Stimulated activated CD4-positive, alpha-beta T cell treated with anti-CD3 and anti-CD28 coated beads, TNF-alpha, amount 100 ng/mL, for 4 hours (primary cell): ENCODE measurements at places on chromosomes 7 and 10.

GRCh38 chr10:83617172-83617571, 522.1 kb upstream of the GHITM start:
- DNase-seq, result no peak

GRCh38 chr7:91280185-91280584, 16.0 kb downstream of the FZD1 start:
- no peak for DNase-seq

DNA sequence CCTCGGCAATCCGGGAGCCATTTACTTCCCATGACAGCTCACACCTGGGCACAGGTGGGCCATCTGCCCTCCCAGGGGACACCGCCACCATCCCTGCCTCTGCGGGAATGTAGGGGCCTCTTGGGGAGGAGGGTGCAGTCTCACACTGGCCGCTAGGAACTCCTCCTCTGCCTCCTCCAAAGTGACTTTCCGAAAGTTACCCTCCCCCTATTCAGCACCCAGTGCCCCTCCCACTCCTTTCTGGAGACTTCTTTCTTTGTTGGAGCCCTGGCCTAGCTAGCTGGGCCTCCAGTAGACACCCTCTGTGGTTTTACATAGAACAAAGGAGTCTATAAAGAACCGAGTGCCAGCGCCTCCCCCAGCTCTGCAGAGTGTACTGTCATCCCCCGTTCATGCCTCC, 45.8 kb upstream of the MNX1 start:
- no peak for DNase-seq

GRCh38 chr10:79067241-79068202, 1.2 kb upstream of the ZMIZ1 start:
- peak; percentile 71 for DNase-seq

GRCh38 chr10:110824152-110824441, 47.6 kb upstream of the PDCD4 start:
- DNase-seq, result no peak

- no peak for DNase-seq
Observed at GRCh38 chr7:55413442-55413841, 48.3 kb downstream of the LANCL2 start.

DNA sequence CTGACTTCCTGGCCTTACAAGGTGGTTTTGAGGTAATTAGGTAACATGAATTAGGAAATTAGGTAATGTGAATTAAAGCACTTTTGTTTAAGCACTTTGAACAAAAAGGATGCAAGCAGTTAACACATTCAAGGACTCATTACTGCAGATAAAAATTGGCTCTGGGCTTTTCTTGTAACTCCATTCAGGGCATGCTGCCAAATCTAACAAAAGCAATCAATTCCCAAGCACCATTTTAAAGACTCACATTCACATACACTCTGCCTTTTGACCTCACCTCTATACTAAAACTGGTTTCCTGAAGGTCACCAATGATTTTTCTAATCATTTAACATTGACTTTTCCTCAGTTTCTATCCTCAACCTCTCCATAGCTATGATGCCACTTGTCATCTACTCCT, 251.2 kb upstream of the RHOBTB1 start:
- DNase-seq, result no peak

- no peak for DNase-seq
Observed at GRCh38 chr10:106360870-106361269, 803.6 kb downstream of the SORCS1 start.

GRCh38 chr7:6375348-6376101, 72.2 kb downstream of the DAGLB start:
- DNase-seq, result no peak

- DNase-seq, result no peak
Observed at GRCh38 chr10:122884166-122884565, 4.8 kb upstream of the FAM24B start.

DNA sequence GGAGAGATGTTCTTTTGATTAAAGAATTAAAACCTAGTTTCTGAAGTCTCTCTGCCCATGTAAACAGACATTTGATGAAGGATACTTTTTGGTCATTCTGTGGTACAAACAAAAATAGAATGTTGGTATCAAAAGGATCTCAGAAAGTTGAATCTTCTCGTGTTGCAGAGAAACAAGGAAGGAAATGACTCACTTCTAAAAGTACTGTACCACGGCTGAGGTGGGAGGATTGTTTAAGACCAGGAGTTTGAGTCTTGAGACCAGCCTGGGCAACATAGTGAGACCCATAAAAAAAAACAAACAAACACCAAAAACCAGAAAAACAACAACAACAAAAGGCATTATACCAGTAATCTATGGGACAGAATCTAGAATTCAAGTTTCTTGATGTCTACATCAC, 69.7 kb downstream of the PRSS58 start:
- no peak for DNase-seq

DNA sequence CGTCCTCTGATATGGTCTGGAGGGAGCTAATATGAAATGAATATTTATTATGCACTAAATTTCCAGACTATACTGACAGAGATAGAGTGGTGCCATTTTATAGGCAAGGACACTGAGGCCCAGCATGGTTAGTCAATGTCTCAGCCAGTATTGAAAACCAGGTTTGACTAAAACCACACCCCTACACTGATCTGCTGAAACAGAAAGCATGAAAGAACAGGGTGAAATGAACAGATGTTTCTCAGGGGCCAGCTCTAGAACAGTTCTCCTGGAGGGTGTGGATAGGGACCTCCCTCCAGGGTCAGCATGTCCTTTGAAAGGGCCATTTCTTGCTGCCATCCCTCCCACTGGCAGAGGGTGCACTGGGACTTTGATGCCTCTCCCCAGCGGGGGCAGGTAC, 700.5 kb downstream of the GRID1 start:
- DNase-seq, result no peak

DNA sequence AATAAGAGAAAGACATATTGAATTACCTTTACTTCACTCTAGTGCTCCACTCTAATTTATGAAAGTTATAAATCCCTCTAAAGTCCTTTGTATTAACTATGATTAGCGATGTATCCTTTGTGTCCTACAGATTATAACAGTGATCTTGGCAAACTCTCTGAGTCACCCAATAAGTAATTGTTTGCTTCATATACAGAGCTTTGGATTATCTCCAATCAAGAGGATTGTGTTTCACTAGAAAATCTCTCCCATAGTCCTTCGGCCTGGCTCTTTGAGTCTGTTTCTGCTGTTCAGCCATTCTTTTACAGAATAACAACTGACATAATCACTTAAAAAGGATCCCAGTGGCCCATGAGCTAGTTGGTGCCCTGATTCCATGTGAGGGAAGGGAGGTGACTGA, 9.5 kb downstream of the LMOD2 start:
- no peak for DNase-seq

- DNase-seq, result no peak
Observed at GRCh38 chr7:40701836-40702551, 567.2 kb downstream of the SUGCT start.

GRCh38 chr7:74495112-74496086, 41.7 kb downstream of the GTF2IRD1 start:
- no peak for DNase-seq

DNA sequence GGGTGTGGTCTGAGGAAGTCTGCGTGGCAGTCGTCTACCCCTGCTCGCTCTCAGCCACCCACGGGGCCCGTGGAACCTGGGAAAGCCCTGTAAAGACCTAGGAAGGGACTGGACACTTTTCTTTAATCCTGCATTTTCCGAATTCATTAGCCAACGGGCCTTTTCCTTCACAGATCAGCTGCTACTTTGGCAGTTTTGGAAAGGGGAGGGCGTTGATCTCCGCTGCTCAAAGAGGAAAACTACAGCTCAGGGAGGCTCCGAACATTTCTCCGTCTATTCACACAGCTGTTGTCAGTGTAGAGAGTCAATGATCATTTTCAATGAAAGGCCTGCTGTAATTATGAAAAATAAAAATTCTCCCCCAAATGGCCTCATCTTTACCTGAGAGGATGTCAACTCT, 450.1 kb upstream of the MKI67 start:
- no peak for DNase-seq

DNA sequence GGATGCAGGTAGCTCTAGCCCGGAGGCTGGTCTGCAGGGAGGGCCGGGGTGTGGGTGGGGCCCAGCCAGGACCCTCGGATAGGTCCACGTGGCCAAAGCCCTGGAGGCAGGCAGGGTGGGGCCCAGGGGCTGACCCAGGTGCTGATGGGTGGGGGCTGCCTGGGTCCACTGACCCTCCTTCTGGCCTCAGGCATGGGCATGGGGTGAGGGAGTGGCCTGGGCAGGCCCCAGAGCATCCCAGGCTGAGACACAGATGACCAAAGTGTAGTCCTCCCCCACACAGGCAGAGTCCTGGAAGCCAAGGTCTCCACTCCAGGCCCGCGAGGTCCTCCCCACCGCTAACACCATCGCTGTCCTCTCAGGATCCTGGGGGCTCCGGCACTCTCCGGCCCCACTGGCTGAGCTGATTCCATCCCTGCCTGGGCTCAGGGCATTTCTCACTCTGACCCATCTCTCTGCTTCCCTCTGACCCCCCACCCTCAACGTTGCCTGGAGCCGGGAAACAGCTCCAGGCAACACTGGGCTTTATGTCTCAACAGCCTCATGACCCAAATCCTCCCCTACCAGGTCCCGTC, 20.7 kb upstream of the PPP2R2D start:
- no peak for DNase-seq

DNA sequence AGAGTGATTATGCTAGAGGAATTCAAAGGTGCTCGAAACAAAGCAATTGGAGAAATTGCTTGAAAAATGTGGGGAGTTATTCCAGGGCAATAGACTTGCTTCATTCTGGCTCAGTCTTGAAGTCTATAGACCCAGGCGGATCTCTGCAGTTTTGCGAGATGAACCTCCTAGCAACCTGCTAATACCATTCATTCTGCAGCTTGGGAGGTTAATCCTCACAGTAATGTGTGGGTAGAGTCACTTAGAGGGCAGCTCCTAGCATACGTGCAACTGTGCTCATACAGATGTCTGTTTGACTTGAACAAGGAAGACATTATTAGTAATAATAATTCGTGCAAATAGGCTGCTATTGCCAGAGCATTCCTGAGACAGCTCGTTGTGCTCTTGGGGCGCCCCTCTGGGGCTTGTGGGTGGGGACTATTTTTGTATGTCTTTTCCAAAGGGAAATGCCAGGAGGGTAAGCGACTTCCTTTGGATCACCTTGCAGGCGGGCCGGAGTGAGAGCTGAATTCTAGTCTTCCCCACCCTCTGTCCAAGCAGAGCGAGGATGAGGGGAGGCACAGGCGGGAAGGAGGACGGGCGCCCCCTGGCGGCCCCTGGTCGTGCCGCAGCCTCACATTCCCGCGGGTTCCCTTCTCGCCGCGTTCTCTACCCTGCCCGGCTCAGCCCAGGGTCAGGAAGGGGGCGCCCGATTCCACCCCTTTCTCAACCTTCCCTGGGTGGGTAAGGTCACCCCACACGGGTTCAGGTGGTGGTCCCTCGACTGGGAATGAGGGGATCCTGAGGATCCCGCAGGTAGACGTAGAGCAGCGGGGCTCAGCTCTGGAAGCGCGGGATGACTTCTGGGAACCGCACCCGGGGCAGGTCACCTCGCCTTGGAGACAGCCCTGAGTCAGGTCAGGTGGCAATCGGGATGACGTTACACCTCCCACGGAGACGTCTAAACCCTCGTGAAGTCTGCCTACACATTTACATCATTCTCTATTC, 241.5 kb downstream of the PHTF2 start:
- peak; percentile 4 for DNase-seq

- no peak for DNase-seq
Observed at GRCh38 chr7:116229366-116229765, 19.0 kb downstream of the TES start.

DNA sequence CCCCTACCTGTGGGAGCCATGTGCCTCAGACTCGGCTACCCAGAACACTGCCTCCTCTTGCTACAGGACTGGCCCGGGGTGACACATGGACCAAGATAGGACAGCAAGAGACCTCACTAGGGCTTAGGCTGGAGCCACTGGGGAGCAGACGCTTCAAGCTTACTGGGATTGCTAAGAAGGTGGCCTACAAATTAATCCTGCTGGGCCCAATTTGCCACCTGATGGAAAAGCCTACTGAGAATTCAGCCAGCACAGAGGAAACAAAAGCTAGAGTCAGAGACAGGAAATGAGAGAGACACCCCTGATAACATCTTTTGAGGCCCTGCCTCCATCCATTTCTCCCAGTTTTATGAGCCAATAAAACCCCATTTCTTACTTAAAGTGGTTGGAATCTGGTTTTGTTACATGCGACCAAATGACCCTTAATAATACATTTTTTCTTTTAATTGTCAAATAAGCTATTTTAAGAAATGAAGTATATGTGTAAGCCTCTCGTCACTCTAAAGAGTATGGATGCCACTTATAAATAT, 282.1 kb downstream of the CXCL12 start:
- no peak for DNase-seq

DNA sequence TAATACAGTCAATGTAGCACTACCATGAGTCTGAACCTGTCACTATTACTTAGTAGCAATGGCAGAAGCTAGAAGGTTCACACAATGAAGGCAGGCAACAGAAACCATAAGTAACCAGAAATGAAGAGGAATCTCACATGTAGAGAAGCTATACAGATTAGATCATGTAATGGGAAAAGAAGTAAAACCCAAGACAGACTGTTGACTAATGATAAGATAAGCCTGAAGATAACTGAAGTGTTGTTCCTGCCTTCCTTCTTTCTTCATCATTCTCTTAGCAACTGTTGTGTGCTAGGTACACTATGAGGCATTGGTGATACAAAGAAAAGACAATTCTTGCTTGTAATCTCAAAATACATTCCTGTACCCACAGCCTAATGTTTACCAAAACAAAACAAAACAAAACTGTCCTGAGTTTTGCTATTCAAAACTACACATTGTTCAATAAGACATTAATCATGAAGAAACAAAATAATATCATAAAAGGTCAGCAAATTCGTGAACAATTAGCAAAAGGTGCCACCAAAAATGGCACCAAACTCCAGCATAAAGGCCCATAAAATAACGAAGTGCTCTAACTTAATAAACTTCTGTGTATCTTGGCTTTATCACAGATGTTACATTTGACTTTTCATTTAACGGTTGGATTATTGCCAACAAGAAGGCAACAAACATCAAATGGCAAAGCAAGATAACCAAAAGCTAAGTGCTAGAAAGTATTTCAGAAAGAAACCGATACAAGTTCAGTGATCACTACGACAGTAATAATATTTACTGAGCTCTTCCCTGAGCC, 27.1 kb downstream of the ZNF800 start:
- no peak for DNase-seq

- no peak for DNase-seq
Observed at GRCh38 chr7:88226886-88227516, 7.2 kb upstream of the SRI start.

DNA sequence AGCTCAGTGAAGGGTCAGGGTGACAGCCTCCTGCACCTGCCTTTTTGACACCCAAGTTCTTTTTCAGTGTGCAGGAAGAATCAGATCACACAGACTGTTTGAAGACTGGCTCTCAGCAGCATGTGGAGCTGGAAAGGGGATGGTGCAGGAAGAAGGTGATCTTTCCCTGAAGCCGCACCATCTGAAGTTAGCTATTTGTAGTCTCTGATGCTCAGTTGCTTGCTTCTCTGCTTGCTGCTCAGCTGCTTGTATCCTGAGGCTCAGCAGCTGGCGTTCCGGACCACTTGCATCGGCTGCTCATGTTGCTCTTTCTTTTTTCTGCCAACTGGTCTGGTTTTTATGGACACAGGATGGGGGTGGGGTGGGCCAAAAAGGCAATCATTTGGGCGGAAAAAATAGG, 15.8 kb upstream of the DNMBP start:
- DNase-seq, result no peak
